ENCODE measurements at places on chromosomes 6 and 20.

DNA sequence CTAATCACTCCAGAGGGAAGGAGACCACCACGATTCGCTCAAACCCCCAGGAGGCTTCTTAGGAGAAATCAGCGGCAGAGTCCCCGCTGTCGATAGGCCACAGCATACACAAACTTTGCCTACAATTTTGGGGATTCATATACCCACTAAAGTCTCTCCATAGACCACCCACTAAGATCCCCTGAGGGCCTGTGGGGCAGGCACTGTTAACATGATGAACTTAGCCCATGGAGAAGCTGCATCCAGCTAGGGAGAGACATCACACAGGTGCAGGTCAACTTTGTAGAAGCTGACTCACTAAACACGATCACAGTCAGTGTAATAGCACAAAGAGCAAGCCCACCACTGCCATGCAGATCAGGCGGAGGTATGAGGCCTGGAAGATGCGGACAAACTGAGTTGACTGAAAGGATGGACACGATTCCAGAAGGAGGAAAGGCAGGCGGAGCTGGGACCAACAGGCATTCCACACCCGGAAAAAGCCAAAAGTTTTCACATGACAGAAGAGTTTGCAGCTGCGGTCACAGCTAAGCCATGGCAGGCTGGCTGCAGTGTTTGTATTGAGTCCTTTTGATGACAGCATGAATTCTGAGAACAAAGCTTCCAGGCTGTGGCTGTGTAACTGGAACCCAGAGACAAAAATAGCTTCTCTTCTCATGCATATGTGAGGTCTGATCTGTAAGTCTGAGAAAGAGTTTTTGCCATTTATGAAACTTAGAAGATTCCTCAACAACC, 75.7 kb upstream of the QKI start:
- no peak for DNase-seq

DNA sequence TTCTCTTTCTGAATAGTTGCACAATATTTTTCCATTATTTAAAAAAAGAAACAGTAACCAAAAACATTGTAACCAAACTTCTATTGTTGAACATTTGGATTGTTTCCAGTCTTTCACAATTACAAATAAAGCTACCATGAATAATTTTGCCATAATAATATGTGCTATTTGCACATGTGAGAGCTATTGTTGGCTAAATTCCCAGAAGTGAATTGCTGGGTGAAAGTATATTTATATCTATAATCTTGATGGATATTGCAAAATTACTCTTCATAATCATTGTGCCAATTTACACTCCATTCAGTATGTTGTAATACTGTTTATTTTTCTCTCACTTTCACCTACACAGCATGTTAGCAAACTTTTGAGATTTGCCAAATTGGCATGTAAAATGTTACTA, 36.6 kb upstream of the SLC22A16 start:
- DNase-seq, result no peak

DNA sequence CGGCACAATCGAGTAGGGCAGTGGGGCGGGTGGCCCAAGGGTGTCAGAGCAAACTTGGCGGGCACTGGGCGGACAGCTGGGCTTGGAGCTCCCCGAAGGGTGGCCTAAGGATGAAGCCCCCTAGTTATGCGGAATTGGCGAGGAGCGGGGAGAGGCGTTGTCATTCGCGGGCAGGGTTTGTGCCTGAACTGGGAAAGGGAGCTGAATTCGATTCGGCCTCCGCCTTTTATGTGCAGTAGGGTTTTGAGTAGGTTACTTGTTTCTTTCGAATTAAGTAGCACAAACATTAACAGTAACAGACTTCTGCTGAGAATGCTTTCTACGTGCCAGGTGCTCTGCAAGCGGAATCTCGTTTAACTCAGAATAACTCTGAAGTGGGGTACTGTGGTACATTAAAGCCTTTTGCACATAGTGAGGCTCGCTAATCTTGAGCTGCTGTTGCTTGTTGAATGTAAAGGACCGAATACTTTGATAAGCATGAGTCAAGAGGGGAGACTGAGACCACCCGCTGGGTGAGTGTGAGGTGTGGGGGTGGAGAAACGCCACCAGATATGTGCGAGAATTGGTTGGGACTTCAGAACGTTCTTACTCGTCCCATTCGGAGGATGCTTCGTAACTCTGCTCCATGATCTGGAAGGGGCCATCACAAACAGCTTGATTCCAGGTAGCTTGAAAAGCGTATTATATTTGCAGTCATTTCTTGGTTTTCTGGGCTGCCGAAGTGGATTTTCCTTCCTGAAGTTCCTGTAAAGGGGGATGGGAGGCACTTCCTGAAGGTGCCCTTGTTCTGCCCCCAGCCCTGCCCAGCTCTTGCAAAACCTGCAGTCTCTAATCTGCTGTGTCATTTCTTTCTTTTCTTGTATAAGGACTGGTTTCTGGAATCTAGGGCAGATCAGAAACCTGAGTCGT, 833 bp downstream of the RAB5IF start:
- DNase-seq, result no peak

DNA sequence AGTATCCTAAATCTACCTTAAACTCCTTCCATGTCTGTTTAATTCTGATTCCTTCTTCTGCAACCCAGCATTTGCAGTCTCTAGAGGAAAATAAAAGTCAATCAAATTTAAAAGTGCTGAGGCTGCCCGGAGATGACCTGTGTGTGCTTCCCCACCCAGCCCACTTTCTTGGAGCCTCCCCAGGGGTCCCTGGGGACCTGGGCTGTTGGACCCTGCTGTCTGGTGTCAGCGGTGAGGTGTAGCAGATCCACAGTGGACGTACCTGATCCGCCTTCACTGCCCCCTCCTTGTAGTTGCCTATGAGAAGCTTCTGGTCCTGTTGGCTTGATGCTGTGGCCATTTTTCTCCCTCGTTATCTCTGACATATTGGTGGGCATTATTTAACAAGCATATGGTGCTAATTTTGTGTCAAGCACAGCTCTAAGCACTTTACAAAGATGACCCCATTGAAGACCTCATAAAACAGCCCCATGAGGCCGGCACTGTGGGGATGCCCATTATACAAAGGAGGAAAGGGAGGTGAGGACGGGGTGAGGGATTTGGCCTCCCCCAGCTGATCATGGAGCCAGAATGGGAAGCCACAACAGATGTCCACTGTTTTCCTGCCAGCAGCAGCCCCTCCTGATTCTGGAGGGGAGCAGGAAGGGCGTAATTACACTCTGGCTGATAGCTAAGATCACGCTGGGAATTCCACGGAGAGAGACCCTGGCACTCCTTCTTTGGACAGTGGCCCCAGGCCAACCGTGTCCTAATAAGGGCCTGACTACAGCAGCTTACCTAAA, 628.2 kb downstream of the CDH26 start:
- no peak for DNase-seq

DNA sequence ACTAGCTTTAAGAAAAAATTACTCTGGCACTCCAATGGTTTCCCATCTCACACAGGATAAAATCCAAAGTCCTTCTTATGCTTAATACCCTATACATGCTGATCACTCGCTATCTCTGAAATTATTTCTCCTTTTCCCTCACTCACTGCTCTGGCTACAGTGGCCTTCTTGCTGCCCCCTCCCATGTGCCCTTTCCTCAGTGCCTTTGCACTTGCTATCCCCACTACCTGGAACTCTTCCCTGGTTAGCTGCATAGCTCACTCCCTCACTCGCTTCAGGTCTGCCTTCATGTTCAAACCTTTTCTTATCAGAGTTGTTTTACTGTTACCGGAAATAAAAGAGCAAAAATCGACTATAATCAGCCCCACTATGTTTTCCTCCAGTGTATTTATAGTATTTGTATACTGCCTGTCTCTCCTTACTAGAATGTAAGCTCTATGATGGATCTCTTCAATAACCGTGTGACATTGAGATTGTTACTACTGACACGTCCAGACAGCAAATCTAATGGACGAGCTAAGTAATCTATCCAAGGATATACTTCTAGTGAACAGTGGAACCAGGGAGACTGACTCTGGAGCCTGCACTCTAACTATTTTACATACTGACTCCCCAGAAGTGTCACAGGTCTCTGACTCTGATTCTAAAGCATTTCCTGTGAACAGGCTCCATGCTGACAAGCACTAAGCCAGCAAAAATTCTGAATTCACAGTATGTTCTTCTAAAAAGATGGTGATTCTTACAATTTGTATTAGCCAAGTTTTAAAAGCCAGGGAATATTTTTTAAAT, 25.1 kb downstream of the FKBP5 start:
- no peak for DNase-seq

GRCh38 chr6:87196275-87196842, 41.0 kb downstream of the ZNF292 start:
- DNase-seq, result no peak

DNA sequence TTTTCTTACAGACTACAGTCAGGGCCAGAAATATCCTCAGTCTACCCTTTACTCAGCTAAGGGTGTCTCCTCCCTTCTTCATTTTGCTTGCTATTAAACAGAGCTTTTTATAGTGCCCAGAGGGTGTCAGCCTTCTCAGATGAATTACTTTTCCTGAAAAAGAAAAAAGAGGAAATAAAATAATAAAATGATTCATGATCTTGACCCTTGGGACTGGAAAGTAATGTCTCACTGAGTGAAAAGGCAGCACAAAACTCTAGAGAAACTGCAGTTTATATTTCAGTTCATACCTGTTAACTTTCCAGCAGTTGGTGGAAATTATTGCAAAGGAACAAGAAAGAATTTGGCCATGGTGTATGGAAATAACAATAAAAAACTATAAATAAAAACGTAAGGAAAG, 170.6 kb downstream of the IBTK start:
- DNase-seq, result no peak

DNA sequence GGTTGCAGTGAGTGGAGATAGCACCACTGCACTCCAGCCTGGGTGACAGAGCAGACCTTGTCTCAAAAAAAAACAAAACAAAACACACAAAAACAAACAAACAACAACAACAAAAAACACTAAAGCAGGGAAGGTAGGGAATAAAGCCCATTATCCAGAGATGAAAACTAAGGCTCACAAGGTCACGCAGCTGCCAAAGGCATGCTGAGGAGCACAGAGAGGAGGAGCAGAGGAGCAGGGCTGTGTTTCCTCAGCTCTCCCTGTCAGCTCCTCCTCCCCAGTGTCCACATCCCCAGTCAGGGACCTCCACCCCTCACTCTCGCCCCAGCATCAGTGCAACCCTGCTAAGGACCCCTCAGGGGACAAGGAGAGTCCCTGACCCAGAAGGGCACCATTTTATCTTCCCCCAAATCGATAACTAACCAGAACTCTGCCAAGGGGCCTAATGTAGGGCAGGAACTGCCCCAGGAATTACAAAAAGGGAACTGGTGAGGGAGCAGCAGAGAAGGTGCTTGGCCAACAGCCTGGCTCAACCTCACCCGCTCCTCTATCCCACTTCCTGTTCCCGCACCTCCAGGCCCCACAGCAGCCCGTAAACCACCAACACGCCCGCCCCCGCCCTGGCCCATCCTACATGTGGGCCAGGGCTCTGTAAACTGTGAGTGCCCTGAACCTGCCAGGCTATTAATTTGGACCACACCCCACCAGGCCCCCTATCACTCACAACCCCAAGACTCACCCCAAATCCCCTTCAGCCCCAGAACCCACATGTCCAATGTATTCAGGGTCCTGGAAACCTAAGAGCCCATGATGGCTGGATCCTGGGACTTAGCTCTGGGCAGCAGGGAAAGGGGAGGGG, 9.0 kb downstream of the TEAD3 start:
- no peak for DNase-seq

DNA sequence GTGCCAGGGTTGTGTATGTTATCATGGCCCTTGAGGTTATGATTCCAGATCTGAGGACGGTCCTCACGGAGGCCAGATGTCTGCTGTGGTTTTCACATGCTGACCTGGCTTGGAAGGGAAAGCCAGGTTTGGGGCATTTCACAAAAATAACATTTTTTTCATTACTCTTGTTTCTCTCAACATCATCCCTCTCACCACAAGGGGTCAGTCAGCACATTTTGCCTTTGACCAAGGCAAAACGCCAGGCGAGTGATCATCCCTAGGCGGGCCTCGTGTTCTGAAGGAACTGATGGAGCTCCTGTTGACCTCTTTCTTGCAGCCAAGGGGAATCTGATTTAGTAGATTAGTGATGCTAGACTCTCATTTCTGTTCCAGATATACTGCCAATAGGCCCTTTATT, 133.5 kb downstream of the TBC1D7 start:
- DNase-seq, result no peak

DNA sequence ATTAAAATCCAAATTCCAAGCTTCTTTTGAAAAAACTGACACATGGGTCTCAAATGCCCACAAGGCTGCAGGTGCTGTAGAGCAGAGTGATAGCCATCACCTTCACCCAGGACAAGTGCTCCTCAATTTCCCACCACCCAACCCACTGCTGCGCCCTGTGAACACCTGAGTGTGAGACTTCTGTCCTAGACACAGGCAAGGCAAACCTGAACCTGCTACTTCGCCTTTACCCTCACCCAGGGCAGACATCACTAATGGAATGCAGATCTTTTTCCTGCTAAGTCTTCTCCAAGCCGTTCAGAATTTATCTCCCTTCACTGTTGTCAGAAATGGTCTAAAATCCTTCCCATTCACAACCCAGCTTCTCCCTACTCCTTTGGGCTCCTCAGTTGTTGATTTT, 65.9 kb downstream of the PREX1 start:
- no peak for DNase-seq

- no peak for DNase-seq
Observed at GRCh38 chr6:52731719-52732118, 31.6 kb downstream of the GSTA2 start.

- no peak for DNase-seq
Observed at GRCh38 chr6:81624453-81624852, 128.0 kb downstream of the TENT5A start.

DNA sequence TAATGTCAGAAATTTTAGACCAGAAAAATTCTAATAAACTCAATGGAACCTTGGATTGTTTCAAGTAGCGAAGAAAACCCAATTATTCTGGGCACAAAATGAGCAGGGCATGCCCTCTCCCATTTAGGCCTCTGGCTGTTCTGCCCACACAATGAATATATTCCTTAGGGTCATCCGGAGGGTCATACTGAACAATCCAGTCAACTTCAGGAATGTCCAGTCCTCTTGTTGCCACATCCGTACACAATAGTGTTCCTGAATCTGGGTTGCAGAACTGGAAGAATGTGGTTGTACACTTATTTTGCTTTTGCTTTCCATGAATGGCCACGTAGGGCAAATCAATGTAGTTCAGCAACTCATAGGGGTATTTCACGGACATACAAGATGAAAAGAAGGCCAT, 23.4 kb upstream of the RNF144B start:
- DNase-seq, result no peak

DNA sequence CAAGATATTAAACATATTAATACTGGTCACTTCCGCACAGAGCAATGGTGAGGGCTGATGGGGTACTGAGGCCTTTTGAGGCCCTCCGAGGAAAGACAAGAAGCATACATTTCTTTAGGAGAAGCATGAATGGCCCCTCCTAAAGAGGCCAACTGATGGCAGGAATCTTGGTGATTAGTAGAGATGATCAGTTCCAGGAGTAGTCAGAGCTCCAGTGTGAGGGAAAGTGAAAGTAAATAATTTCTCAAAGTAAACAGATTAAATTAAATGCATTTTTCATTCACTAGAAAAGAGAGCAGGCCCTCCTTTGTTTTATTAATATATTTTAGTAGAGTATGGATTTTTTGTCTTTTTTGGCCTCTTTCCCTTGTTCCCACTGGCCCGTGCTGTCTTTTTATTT, 38.2 kb downstream of the NOX3 start:
- no peak for DNase-seq

Data from coronary artery (tissue), 2 donors.